Hippocampal formation (tissue), 2 donors: ENCODE measurements at places on chromosomes 11 and 22.

GRCh38 chr11:66081505-66081904, 11.4 kb downstream of the PACS1 start:
- DNase-seq: peak; percentile 30

DNA sequence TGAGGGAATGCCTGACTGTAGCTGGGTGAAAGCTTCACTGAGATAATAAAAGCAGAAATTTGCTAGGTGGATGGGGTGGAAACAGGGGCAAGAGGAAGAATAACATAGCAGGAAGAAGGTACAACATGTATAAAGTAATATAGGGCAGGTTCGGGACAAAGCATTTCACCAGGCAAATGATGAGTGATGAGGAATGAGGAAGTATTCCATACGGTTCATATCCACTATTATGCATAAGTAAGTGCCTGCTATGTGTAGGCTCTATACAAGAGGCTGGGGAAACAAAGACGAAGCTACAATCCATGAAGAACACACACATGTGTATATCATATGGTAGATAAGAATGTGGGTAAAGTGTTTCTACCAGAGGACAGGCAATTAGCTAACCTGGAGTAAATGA, 7.9 kb downstream of the NDUFC2 start:
- no peak for DNase-seq

- DNase-seq: no peak
These were observed 73.9 kb downstream of the PARVA start for GRCh38 chr11:12451179-12451814.

GRCh38 chr11:128549256-128549944, 38.0 kb downstream of the ETS1 start:
- no peak for DNase-seq

DNA sequence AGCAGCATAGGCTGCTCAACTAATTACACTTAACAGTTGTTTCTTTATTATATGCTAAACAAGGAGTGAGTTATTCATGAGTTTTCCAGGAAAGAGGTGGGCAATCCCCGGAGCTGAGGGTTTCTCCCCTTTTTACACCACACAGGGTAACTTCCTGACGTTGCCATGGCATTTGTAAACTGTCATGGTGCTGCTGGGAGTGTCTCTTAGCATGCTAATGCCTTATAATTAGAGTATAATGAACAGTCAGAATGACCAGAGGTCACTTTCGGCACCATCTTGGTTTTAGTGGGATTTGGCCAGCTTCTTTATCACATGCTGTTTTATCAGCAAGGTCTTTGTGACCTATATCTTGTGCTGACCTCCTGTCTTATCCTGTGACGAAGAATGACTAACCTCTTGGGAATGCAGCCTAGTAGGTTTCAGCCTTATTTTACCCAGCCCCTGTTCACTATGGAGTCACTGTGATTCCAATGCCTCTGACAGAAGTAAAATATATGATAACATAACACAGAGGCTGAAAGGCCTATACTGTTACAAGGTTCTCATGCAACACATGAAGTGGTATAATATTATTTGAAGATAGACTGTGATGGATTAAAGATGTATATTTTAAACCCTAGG, 41.3 kb upstream of the RDX start:
- no peak for DNase-seq
